Activated B cell treated with CpG ODN at 0.5 μM for 24 hours (primary cell): ENCODE measurements at places on chromosomes 16 and 17. TPM values are rescaled to one million over a fixed set of nuclear protein-coding genes. Genes with fewer than 3 reads are reported as not detected.

DNA sequence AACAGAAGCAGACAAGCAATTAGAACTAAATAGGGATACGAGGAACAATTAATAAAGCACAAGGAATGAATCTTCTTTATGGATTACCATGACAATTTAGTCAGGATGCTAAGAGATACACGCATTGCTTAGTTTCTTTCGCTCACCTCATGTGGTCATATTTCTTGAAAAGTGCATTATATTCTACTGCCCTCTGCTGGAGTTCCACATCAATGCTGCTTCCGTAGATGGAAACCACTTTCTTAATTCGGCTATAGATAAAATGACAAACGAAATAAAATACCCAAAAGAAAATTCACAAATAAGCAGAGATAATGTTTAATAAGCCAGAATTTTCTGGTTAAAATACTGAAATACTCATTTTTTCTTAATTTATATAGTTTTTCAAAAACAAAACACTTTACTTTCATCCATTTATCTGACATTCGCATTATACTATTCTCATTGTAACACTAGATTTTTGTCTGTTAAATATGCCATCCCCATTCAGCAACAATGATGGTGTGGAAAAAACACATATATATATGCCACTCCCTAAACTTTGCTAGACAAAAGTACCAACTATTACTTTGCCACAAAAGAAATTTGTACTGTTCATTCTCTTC lies 22.0 kb upstream of the PHLPP2 start:
- DNase-seq: no peak

DNA sequence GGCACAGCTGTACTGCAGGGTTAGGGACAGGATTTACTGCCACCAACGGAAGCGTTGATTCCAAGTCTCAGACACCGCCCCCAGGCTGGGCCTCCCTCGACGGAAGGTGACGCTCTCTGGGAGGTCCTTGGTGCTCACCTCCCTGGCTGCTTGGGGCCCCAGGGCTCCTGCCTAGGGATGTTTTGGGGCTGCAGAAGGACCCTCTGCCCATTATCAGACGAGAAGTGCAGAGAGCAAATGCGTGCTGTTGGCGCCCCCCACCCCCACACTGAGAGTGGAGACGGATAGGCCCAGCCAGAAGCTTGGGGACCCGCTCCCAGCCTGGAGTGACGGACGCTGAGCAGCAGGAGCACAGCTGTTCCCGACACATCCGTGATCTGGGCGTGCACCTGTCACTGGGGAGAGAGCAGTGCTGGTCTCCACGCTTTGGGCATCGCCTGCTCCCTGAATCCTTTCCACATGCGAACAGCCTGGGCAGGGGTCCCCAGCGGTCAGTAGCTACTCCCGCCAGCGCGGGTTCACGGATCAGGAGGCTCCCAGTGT lies 5.1 kb upstream of the SOX8 start:
- DNase-seq: no peak

Gene CRISPLD2
- total RNA-seq: not detected in 2 replicates

Gene SLC12A3
- total RNA-seq: 3.8 and 5.0 TPM in 2 replicates

Gene ENPP7
- total RNA-seq: 1.4 and 1.5 TPM in 2 replicates

Gene GDPD1
- 0.71 and 1.2 TPM in 2 replicates for total RNA-seq
